ENCODE measurements at places on chromosomes 2 and 18.

DNA sequence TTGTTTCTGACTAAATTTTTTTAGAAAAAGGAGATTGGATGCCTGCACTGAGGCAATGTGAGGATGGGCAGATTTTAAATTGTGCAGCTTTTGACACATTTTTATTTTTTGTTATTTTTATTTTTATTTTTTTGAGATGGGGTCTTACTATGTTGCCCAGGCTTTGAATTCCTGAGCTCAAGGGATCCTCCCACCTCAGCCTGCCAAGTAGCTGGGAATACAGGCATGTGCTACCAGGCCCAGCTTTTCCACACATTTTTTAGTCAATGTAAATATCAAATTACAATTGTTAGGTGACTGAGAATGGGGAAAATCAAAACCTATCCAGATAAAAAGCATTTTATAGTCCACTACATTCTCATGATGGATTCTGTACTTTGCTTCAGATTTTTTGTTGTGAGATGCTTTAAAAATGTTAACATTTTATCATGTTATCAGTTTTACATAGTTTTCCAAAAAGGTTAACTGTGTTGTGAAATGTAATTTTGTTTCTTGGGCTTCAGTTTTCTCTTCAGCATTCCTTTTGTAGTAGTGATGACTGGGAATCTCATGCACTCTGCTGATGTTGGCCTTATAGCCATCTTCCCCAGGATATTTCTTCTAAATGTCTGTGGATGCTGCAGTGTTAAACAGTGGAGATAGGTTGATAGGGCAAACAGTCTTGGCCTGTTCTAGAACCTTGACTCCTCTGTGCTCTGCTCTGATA is 41.4 kb downstream of the PKP4 start:
- DNase-seq = no peak

DNA sequence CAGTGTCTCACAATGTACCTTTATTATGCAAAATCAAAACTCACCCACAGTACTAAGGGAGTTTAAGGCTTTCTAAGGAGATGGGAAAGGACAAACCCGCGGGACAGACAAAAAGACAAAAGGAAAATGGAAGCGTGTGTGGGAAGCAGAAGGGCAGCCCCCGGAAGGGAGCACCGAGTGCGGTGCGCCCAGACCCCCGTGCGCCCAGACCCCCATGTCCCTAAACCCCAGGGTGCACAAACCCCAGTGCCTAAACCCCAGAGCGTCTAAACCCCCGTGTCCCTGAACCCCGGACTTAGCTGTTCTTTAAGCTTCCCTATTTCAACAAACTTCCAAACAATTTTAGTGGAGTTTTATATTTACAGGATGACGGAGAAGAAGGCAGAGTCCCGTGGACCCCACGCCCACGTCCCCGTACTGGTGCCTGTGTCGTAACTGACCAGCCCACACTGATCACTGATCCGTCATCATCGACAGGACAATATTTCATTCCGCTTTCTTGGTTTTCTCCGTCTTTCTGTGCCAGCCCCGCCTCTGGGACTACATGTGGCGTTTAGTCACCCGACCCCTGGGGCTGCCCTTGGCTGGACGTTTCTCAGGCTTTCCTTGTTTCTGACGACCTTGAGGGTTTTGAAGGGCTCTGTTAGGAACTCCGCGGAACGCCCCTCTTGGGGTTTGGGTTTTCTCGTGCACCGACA is 76.9 kb downstream of the RTP5 start:
- DNase-seq = no peak

DNA sequence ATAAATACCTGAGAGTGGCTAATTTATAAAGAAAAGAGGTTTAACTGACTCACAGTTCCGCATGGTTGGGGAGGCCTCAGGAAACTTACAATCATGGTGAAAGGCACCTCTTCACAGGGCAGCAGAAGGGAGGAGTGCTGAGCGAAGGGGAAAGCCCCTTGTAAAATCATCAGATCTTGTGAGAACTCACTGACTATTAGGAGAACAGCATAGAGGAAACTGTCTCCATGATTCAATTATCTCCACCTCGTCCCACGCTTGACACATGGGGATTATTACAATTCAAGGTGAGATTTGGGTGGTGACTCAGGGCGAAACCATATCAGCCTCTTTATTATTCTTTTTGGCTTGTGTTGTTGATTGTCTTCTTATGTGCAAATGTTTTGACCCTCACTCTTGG is 76.2 kb downstream of the WDR7 start:
- no peak for DNase-seq

- DNase-seq = no peak
These were observed 52.9 kb downstream of the DPYSL5 start for GRCh38 chr2:26900831-26901321.

GRCh38 chr2:170297496-170297895 is 119.5 kb downstream of the MYO3B start:
- DNase-seq = no peak

- DNase-seq = no peak
These were observed 136.0 kb upstream of the SPOPL start for GRCh38 chr2:138365581-138365980.

GRCh38 chr2:73131807-73132206 is 19.1 kb upstream of the RAB11FIP5 start:
- DNase-seq = no peak

DNA sequence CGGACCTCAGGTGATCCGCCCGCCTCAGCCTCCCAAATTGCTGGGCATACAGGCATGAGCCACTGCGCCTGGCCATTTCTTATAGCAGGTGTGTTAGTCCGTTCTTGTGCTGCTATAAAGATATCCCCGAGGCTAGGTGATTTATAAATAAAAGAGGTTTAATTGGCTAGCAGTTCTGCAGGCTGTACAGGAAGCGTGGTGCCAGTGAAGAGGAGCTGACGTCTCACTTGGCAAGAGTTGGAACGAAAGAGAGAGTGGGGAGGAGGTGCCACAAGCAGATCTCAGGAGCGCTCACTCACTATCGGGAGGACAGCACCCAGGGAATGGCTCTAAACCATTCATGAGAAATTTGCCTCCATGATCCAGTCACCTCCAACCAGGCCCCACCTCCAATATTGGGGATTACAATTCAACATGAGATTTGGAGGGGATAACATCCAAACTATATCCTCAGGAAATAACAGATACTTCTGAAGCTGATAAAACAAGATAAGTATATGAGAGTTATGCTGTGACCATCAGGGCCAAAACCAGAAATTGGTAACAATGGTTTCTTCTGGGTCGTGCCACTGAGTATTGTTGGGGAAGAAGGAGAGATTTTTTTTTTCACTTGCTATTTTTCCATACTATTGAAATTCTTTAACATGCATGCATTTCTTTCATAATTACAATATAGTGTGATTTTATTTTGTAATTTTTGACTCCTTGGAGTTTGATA is 7.4 kb upstream of the RMC1 start:
- no peak for DNase-seq

DNA sequence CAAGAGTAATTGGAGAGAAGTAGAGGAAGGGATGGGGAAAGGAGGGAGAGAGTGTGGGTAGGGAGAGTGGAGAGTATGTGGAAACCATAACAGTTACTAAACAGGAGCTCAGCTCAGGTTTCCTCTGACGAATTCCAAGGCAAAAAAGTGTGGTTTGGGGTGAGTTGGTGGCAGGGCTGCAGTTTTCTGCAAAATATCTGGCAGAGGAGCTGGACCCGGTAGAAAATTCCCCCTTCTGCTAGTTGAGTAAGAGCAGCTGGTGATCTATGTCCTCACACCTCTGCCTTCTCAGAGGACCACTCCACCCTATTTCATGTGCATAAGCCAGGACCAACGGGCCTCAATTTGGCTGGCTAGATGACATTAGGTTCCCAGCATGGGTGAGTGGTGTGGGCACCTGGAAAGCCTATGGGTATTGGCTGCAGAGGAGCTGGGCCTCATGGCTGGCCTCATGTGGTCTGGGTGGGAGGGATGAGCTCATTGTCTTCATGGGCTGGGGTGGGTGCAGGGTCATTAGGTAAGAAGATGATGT is 13.2 kb downstream of the NRP2 start:
- DNase-seq = no peak

GRCh38 chr2:45180033-45180746 is 170.9 kb upstream of the SIX2 start:
- DNase-seq = no peak

- no peak for DNase-seq
These were observed 1420.3 kb upstream of the PIK3C3 start for GRCh38 chr18:40534723-40535122.

- DNase-seq = no peak
These were observed 6.9 kb upstream of the CRIM1 start for GRCh38 chr2:36348721-36349120.

DNA sequence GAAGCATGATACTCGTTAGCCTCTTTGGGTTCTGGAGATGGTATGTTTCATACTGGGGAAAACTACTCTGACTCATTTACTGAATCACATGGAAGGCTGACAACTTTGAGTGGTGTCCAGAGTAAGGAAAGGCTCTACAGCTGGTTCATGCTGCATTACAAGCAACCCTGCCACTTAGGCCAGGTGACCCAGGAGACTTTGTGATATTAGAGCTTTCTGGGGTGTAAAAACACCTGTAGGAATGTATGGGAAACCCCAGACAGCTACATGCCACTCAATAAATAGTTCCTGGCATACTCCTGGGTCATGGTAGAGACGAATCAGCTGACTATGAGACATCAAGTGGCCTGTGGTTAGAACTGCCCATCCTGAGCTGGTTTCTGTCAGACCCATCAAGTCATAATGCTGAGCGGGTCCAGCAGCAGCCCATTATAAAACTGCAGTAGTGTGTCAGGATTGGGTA is 21.3 kb upstream of the TCF7L1 start:
- DNase-seq = no peak

DNA sequence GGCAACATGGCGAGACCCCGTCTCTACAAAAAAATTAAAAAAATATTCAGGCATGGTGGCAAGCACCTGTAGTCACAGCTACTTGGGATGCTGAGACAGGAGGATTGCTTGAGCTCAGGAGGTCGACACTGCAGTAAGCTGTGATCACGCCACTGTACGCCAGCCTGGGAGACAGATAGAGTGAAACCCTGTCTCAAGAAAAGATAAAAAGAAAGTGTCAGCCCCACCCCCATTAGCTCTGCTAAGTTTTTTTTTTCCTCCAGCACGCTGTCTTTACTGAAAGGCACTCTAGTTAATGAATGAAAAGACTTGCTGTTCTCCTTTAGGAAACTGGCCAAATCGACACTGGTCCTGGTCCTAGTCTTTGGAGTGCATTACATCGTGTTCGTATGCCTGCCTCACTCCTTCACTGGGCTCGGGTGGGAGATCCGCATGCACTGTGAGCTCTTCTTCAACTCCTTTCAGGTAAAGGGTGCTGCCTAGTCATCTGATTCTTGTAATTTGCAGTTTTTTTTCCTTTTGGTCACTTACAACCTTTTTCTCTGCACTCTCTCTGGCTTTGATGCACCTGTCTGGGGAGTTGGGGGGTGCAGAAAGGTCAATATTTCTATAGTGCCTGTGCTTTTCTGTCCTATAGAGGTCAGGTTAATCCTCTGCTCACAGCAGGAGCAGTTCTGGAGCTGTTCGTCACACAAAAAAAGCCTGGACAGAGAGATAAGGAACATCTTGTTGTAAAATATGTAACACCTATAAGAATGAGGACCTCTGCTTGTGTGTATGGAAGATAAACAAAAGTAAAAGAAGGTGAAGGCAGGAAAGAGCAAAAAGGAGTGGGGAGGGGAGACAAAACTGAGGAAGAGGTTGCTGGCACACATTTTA is 82.3 kb downstream of the PTH2R start:
- DNase-seq = no peak

GRCh38 chr2:134685967-134686366 is 32.8 kb downstream of the TMEM163 start:
- DNase-seq = no peak

- DNase-seq = no peak
These were observed 92.6 kb upstream of the TMEM18 start for GRCh38 chr2:769771-770170.

GRCh38 chr2:223712642-223713041 is 110.5 kb upstream of the SCG2 start:
- DNase-seq = no peak

GRCh38 chr2:23903034-23903433 is 23.9 kb downstream of the ATAD2B start:
- DNase-seq = no peak

DNA sequence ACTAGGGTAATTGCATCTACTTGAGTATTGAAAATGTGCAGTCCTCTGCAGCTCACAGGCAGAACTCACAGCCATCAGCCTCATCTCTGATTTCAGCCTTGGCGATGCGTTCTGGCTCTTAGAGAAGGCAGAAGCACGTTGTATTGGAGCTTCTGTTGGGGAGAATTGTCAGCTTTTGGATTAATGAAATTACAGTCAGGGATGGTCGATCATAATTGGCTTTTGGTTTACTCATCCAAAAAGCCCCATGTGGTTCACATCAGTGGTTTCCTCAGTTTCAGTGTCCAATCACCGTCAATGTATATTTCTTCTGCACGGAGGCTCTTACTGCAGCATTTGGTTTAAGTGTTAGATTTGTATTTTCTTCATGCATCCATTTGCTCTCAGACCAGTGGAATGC is 218.5 kb upstream of the SOX11 start:
- no peak for DNase-seq

DNA sequence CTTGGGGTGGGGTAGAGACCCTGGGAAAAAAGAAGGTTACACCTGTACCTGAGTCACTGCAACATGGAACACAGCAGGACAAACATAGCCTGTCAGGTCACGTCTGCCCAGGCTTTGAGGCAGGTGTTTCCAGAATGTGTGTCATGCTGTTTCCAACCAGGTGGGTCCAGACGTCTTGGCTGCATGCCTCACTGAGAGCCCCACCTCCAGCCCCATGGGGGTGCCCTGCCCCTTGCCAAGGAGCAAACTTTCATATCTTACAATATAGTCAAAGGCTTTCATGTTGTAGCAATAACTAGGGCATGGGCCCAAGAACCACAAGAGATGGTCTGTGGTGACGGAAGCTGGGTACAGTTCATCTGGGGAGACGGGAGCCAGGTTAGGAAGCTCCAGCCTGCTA is 499.7 kb downstream of the BCL11A start:
- no peak for DNase-seq

DNA sequence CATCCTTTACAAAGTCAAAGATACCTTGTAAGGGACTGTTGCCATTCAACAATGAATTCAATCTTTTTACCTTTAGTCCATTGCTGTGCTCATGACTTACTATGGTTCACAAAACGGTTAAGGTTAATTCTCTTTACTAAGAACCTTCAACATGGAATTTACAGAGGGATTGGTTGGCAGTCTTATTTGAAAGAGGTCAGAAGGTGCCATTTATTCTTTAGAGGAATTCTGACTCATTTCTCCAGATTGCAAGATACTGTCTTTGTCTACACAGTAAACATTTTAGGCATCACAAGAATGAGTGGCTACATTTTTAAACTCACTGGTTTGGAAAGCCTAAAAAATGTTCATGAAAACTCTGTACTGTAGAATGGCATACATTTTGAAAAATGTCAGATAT is 17.4 kb downstream of the KCNH7 start:
- DNase-seq = no peak

- no peak for DNase-seq
These were observed 90.7 kb upstream of the ITGA6 start for GRCh38 chr2:172336681-172337080.

GRCh38 chr2:58428096-58429013 is 187.2 kb upstream of the FANCL start:
- peak; percentile 35 for DNase-seq
